ENCODE measurements at places on chromosomes 5 and 9.

DNA sequence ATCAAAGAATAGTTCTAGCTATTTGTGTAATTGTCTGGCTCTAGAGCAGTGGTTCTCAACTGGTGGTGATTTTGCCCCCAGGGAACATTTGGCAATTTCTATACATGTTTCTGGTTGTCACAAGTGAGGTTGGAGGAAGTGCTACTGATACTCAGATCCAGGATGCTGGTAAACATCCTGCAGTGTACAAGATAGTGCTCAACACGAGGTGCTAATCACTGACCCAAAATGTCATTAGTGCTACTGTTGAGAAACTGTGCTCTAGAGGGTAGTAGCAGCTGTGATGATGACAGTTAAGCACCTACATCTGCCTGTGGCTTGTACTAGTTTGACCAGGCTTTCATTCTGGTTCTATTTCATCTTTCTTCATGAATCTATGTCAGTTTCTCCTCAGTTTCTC is 22.1 kb downstream of the LRRC19 start:
- DNase-seq = no peak

GRCh38 chr5:141877356-141878185 is 639 bp downstream of the PCDH1 start:
- DNase-seq = no peak

DNA sequence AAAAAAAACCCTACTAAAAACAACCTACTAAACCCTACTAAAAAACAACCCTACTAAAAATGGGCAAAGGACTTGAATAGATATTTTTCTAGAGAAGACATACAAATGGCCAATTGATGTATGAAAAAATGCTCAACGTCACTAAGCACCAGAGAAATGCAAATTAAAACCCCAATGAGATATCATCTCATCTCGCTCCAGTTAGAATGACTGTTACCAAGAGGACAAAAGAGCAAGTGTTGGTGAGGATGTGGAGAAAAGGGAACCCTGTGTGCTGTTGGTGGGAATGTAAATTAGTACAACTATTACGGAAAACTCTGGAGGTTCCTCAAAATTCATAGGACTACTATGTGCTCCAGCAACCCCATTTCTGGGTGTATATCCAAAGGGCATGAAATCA is 10.8 kb downstream of the SDHA start:
- DNase-seq = no peak

DNA sequence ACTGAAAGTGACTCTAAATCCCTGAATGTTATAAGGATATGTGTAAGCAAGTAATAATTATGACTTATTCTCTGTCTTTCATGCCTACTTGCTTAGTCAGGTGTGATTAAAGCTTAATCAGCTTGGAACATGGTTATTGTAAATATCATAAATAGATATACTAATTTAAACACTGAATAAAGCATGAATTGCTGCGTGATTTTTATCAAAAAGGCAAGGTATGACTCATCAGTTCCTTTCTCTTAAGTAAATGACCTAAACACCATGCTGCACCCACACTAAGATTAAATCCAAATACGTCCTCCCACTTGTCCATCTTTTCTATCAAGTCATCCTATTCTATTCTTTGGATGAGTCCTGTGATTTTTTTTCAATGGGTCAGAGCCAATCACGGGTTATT is 124.6 kb upstream of the MTAP start:
- no peak for DNase-seq

DNA sequence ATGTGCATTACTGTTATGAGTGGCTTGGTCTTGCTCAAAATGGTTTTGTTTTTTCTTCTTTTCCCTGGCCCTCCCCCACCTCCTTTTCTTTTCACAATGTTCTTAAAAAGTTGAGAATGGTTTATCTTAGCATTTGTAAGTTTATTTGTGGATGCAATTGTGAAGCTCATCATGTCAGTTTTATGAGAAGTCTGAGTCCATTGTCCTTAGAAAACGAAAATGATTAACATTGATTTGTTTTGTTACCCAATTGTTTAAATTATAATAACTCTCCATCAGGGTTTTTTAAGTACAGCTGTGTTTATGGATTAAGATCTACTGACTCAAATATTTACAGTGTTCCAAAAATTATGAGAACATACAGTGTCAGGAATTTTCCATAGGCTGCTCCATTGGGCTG is 511.3 kb upstream of the PAPPA start:
- DNase-seq = no peak

DNA sequence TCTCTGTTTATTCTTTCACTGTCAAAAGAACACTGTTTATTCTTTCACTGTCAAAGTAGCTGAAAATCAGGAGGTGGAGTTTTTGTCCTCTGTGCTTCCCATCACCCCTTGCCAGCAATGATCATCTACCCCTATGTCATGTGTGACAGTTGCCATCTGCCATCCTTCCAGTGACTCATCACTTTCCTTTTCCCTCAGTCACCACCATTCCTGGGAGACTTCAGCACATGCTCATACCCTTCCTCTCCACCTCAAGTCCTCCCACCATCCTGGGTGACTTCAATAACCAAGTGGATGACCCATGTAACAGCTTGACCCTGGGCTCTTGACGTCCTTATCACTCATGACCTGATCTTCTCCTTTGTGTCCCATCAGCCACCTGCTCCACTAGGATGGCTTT is 43.3 kb upstream of the RASEF start:
- no peak for DNase-seq

GRCh38 chr9:83698976-83699585 is 8.7 kb downstream of the UBQLN1 start:
- no peak for DNase-seq

- no peak for DNase-seq
Observed at GRCh38 chr9:130200038-130200849, 28.0 kb downstream of the NCS1 start.

DNA sequence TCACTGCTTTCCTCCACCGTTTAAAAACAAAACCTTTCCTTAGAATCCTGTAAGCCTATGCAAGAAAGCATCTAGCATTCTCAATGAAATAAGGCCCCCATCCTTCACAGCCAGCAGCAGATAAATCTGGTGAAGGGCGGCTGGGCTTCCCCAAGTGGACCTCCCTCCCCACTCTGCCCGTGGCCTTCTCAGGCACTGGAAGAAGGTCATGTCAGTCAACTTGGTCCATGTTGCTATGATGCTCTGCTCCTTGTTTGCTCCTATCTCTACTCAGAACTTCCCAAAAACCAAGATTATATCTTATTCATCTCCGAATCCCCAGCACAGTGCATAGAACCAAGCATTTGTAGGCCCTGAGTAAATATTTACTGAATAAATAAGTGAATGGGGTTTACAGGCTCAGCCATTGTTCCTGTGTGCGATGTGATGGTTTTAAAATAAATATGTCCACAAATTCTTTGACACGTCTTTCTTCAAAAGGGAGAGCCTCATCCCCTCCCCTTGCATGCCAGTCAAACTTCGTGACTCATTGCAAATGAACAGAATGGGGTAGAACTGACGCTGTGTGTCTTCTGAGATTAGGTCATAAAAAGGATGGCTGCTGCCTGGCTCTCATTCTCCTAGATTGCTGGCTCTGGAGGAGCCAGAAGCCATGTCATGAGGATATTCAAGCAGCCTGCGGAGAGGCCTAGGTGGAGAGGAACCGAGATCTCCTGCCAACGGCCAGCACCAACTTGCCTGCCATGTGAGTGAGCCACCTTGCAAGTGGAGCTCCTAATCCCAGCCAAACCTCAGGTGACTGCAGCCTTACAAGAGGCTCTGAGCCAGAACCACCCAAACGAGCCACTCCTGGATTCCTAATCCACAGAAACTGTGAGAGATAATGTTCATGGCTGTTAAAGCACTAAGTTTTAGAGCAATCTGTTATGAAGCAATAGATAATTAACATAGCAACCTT is 70.5 kb downstream of the MED27 start:
- no peak for DNase-seq

- no peak for DNase-seq
Observed at GRCh38 chr5:72109625-72110024, 2.4 kb downstream of the MAP1B start.

DNA sequence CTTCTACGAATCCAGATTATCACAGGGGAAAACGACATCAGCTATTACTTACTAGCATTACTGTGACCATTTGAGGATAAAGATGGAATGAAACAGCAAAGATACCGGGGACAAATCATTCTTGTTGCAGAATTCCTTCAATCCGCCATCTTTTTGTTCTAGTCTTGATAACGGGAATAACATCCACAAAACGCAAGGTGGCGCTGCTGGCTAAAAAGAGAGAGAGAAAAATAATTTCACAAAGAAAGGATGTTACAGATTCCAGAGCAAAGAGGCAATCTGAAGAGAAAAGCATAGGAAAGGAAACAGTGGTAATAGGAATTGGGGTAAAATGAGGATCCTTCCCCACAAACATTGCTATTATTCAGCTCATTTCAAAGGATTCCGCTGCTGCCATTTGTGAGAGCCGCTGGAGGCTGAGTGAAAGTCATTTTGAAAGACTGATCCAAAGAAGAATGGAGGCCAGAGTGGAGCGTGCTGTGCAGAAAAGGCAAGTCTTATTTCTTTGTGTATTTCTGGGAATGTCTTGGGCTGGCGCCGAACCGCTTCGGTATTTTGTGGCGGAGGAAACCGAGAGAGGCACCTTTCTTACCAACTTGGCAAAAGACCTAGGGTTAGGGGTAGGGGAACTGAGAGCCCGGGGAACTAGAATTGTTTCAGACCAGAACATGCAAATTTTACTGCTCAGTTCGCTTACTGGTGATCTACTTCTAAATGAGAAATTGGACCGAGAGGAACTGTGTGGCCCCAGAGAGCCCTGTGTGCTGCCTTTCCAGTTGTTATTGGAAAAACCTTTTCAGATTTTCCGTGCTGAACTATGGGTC is at the start of gene PCDHB7:
TSS of gene PCDHB7 (plus strand) at position 264 of the 824 bp plus-strand sequence. CDS start at position 456, 192 bp downstream.
- no peak for DNase-seq

DNA sequence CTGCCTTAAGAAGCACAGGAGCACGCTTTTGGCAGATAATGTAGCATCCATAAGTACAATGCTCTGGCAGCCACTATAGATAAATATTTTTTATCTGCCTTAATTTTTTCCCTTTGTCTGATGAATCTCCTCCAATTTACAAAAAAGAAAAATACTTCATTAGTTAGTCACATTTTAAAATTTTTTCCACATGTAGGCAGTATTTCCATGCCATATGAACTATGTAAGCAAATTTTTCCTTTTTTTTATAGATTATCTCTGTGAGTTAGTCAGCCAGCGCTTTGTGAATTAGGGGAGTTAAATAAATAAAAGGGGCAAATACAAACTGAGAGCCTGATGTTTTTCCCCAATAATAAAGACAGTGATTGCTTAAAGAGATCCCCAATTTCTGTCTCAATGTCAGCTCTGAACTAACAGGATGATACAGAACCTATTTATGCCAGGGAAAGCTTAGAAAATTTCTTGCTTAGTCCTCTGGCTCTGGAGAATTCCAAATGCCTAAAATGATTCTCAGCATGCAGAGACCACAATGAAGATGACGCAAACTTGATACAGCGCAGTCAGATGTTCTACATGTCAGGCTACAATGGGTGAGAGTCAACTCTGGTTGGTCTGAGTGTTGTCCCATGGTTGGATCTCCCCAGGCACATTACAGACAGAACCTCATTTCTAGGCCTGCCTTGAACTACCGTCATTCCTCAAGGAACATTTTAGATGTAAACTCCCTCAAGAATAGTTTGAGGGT is 390.4 kb upstream of the CDH6 start:
- DNase-seq = no peak

DNA sequence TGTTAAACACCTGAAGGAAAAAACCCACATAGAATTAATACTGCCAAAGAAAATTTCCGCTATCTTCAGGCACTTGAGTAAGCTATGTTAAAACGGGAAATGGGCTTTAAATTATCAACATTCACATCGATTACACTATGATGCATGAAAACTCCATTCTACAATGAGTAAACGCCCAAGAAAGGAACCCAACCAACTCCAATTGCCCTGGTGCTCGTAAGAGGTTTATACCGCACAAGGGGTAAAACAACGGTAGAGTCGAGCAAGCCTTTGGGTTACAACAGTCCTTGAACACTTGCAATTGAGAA is 1.0 kb downstream of the AGTPBP1 start:
- DNase-seq = no peak

- no peak for DNase-seq
Observed at GRCh38 chr9:101128623-101129022, 100.1 kb downstream of the PLPPR1 start.

- DNase-seq = no peak
Observed at GRCh38 chr5:142015781-142016533, 3.1 kb upstream of the GNPDA1 start.

DNA sequence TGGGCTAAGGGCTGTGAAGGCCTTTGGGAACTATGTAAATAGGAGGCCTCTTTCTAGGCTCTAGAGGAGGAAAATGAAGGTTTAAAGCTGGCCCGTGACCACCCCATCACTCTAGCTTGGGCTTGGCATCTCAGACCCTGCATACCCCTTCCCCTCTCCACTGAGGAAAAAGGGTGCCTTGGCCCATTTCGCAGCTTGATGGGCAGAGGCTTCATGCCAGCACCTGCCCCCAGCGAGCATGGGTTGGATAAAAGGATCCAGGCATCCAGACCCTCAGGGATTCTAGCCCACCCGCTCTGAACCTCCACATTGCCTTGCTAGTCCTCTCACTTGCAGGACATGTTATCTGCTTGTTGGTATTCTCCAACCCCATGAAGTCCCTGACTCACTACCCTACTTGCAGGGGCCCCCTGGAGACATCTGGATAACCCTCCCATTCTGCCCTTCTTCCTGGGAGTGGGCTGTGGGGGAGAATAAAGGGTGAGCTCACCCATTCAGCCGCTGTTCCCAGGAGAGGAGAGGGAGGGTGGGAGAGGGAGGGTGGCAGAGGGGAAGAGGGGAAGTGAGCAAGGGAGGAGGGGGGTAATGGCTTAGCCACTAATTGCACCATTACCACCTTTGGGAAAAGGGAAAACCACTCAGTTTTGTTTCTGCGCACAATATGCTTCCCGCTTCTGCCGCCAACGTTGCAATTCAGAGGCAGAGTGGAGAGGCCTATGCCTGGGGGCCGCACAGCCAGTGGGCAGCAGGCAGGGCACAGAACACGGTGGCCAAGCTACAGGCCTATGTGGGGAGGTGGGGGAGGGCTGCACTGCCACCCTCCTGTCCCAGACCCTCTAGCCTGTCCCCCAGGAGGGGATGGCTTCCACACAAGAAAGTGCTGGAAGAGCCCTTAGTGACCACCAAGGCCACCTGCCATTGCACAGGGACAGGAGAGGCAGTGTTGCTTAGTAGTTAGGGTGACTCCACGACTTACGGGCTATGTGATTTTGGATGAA is 2.1 kb upstream of the CAMK2A start:
- no peak for DNase-seq

DNA sequence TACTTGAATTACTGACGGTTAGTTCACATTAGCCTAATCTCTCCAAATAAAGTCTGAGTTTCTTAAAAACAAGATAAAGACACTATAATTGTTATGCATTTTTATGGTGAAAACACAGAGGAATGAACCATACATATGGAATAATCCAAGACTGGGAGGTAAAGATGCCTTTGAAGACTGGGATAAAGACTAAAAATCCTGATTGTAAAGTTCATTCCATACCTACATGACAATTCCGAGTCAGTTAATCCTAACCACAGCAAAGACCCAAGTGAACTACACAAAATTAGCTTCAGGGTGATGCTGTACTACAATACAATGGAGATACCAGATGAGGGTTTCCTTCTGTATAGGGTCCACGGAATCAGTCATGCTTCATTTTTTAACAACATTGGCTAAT is 6.3 kb downstream of the AP3B1 start:
- DNase-seq = no peak

- no peak for DNase-seq
Observed at GRCh38 chr9:134069480-134070399, 1.9 kb upstream of the BRD3 start.
